ENCODE measurements at places on chromosomes 13 and 19.

DNA sequence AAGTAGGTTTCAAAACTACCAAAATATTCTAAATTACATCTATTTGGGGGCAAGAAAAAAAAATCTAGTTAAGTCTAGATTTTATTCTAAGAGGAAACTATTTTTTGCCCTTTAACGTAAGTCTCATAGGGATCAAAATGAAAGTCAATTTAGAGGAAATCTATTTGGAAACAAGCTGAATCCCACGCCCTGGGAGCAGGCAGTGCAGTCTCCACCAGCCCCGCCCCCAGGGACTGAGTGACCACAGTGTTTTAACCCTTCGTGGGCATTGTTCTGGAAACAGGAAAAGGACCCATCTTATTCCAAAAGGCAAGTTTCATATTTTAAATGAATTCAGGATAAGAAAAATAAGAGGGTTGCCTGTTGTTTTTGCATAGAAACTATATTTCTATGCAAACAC is 209.7 kb downstream of the SPRY2 start:
- DNase-seq = no peak

- no peak for DNase-seq
Observed at GRCh38 chr19:1665565-1666047, 13.2 kb upstream of the TCF3 start.

DNA sequence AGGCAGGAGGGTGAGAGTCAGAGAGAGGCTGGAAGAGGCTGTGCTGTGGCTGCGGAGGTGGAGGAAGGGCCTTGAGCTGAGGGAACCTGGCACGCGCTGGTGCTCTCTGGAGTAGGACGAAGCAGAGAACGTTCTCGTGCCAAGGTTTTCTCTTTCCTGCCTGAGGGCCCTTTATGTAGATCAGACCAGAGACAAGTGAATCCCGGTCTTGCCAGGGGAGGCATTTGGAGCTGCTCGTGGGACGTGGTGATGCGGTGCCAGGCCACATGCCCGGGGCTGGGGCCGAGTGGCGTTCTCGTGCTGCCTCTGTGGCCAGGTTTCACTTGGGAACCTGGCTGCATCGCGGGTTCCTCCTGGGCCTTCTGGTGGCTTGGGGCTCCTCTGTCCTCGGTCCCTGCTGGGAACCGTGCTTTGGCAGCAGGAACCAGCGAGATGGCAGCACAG is 54.2 kb downstream of the KDM4B start:
- DNase-seq = no peak

GRCh38 chr13:39770221-39771090 is 115.0 kb downstream of the COG6 start:
- no peak for DNase-seq

GRCh38 chr13:45232591-45232990 is 31.7 kb upstream of the KCTD4 start:
- no peak for DNase-seq

- DNase-seq = peak; percentile 62
Observed at GRCh38 chr19:6476155-6476895, 5.3 kb downstream of the DENND1C start.

- no peak for DNase-seq
Observed at GRCh38 chr19:993361-993830, 6.8 kb upstream of the GRIN3B start.

GRCh38 chr19:41708481-41708880 is at the start of gene CEACAM5:
Gene CEACAM5 (plus strand): TSS chr19:41708626. CDS start chr19:41708732, 106 bp downstream.
- no peak for DNase-seq

Measured in bronchial epithelial cell (primary cell).